ENCODE measurements at places on chromosomes 6 and 20. TPM values are rescaled to one million over a fixed set of nuclear protein-coding genes. Genes with fewer than 3 reads are reported as not detected.

- DNase-seq = peak; percentile 75
Observed at GRCh38 chr20:2946988-2947961, 74.0 kb downstream of the PTPRA start.

- no peak for DNase-seq
Observed at GRCh38 chr6:27040244-27041042, 207.1 kb upstream of the PRSS16 start.

DNA sequence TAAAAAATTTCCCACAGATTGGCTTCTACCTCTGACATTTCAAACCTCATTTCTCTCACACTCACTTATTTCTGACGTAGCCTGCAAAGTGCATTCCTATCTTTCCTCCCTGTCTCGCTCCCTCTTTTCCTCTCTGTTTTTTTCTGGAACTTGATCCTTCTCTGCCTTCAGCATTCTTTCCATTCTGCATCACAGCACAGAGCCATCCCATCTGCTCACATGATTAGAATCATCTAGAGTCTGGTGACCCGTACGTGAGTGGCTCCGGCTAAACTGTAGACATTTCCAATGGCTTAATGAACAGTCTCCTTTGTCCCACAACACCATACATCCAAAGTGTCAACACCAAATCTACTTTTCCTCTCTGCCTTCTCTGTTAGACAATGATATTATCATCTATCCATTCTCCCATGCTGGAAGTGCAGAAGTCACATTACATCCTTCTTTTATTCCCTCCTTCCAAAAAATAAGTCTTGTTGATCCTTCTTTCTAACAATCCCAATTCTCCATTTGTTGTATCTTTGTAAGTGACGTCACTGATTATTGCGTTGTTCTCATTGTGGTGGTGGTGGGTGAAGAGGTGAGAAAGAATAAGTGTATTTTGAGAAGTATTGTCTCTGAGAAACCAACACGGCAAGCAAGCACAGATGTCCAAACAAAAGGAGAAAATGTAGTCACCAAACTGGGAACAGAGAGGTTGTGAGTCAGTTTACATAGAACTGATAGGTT, 41.6 kb downstream of the OPRM1 start:
- no peak for DNase-seq

GRCh38 chr6:4682431-4683097, 93.6 kb upstream of the CDYL start:
- no peak for DNase-seq

- peak; percentile 13 for DNase-seq
Observed at GRCh38 chr20:24608926-24609667, 139.7 kb downstream of the SYNDIG1 start.

DNA sequence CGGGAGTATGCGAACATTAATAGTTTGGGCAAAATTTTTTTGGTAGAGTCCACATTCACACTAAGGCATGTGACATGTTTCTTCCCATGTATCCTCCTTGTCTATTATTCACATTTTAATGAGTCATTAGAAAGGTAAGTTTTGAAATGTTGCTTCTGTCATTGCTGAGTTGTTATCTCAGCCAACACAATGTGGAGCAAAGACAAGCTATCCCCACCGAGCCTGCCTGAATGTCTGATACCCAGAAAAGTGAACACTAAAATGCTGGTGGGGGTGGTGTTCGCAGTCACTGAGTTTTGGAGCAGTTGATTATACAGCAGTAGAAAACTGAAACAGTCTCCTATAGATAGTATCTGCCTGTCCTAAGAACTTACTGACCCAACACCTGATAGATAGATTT, 68.3 kb upstream of the ASF1A start:
- DNase-seq = no peak

- DNase-seq = peak; percentile 78
Observed at GRCh38 chr6:116087437-116088027, 13.1 kb upstream of the NT5DC1 start.

GRCh38 chr20:39875492-39876110, 813.4 kb downstream of the MAFB start:
- DNase-seq = no peak

DNA sequence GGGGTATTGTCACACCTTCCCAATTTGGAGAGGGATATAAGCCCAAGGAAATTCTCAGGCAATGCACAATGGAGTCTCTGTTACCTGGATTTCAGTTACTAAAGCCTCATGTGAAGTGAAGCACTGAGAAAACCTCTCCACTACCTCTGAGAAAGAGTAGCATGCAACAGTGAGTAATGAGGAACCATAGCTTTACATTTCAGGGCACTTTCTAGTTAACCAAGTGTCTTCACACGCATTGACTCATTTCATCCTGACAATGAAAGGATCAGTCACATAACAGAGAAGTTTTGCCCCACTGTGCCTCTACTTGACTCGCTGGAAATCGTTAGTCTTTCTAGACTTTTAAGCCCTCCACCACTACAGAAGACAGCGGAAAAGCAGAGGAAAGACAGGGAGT, 86.2 kb upstream of the ARID1B start:
- DNase-seq = no peak

GRCh38 chr20:1081891-1082290, 36.5 kb upstream of the PSMF1 start:
- DNase-seq = no peak

- DNase-seq = no peak
Observed at GRCh38 chr6:136534268-136534667, 16.0 kb downstream of the MAP7 start.

DNA sequence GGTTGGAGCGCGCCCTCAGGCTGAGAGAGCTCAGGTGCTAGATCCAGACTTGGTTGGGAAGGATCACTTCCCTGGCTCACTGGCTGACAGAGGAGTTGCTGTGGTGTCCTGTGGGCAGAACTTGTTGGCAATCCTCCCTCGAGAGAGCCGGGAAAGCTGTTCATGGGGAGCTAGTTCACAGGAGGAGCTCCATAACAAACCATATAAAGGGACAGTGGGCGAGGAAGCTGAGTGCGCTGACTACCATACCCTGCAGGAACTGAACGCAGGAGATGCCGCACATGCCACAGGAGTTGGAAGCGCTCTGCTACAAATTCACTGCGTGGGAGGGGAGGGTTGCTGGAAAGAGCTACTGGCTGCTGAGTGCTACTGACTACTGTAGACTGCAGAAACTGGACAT, 243.2 kb downstream of the OGFRL1 start:
- no peak for DNase-seq

- peak; percentile 91 for DNase-seq
Observed at GRCh38 chr6:4280707-4281106, 145.3 kb upstream of the ECI2 start.

DNA sequence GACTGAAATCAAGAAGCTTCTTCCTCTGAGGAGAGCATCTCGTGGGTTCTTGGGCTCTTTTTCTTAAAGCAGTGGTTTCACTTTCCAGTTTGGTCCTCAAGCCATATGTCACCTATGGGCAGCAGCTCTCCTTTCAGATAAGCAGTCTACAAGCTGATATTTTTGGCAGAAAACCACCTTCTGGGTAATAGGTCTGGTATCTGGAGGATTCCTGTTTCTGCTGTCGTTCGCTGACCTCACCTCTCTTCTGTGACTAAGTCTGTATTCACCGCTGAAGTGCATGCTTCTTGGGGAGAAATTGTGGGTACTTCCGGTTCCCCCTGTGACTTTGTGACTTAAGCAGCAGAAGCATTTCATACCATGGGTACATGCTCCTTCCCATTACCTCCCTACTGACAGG, 193.6 kb downstream of the EDN1 start:
- peak; percentile 99 for DNase-seq

GRCh38 chr6:56708810-56709597, 66.3 kb upstream of the DST start:
- DNase-seq = peak; percentile 76

DNA sequence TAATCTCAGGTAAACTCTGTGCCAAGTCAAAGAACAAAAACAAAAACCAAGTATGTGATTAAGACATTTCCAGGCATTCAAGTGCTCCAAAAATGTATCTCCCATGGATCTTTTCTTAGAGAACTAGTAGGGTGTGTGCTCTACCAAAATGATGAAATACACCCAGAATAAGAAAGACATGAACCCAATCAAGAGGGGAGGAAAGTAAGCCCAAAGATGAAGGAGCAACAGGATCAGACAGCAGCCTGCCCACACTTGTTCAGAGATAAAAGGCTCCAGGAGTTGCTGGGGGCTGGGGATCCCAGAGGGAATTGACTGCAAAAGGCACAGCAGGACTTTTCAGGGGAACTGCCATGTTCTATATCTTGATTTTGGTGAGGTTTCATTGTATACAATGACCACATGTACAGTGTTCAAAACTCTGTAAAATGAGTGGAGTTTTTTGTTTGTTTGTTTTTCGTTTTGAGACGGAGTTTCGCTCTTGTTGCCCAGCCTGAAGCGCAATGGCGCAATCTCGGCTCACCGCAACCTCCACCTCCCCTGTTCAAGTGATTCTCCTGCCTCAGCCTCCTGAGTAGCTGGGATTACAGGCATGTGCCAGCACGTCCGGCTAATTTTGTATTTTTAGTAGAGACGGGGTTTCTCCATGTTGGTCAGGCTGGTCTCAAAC, 24.4 kb downstream of the GCM1 start:
- DNase-seq = no peak

- peak; percentile 20 for DNase-seq
Observed at GRCh38 chr6:121319112-121319553, 15.1 kb downstream of the TBC1D32 start.

GRCh38 chr20:38651154-38651553, 49.5 kb downstream of the ARHGAP40 start:
- DNase-seq = no peak

GRCh38 chr20:24444526-24445190, 24.8 kb upstream of the SYNDIG1 start:
- no peak for DNase-seq

GRCh38 chr6:62978920-62979319, 232.3 kb upstream of the FKBP1C start:
- DNase-seq = no peak

DNA sequence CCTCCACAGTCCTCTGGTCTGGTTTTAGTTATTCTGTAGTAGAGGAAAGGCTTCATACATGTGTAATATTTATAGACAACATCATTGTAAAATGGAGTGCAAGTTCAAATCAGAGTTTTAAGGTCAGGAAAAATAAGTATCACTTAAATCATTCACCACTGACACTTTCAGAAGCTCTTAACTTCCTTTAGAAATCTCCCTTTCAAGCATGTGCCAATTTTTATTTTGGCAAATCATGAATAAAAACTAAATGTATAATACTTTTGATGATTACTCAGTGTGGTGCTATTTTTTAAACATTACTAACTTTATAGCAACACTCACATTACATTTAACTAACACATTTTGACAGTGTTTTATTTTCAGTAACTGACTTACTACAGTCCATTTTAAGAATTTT, 112.2 kb downstream of the OGFRL1 start:
- DNase-seq = peak; percentile 29

GRCh38 chr20:4563031-4563430, 158.7 kb upstream of the PRND start:
- no peak for DNase-seq

DNA sequence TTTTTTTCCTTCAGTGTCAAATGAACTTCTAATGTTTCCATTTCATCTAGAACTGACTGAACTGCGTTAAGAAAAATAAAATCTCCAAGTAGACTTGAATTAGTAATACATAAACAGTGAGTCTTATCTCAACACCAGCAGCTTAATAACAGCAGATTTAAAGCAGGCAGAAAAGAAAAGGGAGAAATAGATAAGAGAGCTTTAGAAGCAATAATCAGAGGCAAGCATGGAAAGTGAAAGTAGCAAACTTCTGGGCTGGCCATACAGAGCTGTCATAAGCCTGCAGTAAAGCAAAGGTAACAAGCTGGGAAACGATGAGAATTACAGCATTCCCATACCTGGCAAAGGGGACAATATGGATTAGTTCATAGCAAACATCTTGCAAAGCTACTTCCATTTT, 16.9 kb upstream of the ANGPT4 start:
- DNase-seq = no peak

- DNase-seq = no peak
Observed at GRCh38 chr6:25692472-25692871, 40.5 kb downstream of the SCGN start.

- DNase-seq = no peak
Observed at GRCh38 chr6:169807229-169807628, 55.8 kb downstream of the ERMARD start.

GRCh38 chr6:79373880-79374279, 139.4 kb upstream of the HMGN3 start:
- DNase-seq = no peak

- peak; percentile 40 for DNase-seq
Observed at GRCh38 chr6:36599791-36600209, 5.6 kb downstream of the SRSF3 start.

DNA sequence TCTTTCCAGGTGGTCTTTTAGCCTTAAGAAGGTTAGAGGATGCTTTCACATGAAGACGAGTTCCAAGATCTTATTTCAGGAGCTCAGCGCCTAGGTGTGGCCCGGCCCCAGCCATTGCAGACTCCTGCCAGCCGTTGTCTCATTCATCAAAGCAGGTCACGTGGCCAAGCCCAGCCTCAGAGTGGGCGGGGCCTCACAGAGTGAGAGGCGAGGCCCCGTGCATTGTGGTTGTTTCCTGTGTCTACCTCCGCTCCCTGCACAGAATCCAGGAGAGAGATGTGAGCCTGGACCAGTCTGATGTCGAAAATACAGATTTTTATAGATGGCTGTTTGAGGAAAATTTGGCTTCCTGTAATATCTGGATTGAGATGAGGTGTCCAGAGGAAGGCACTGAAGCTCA, 49.2 kb upstream of the CST5 start:
- DNase-seq = no peak

GRCh38 chr6:166024252-166024651, 143.4 kb downstream of the TBXT start:
- DNase-seq = no peak

- no peak for DNase-seq
Observed at GRCh38 chr20:1327827-1328679, 886 bp downstream of the SDCBP2 start.

DNA sequence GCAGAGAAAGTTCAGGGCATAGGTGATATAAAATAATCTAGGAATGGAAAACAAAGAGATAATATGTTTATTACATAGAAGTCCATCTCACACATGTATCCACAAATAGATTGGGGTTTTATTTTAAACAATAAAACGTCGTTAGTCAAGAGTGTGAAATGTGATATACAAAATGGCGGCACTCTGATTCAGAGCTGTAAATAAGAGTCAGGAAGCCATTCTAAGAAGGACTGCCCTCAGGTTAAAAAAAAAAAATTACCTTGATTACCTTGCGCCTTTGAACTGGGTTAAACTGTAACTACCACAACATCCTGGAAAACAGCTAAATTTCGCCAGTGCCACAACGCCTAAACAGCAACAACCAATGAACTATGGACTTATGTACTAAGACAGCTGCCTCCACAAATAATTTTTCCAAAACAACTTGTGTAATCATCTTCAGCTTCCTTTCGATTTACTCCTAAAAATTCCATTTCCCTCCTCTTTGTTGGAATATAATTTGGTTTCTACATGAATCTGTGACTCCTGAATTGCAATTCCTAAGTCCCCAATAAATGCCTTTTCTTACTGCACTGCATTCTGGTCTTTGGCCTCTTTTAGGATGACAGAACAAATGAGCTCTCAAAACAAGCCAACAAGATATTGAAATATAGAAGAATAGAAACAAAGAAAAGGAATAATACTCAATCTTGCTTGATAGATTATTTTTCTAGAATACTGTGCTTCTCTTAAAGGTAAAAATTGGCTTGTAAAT, 1019.5 kb upstream of the MAP3K7 start:
- no peak for DNase-seq

CLIC5 gene
- not detected for total RNA-seq

FNDC1 gene
- not detected for total RNA-seq

TNNC2 gene
- 0.28 TPM for total RNA-seq

NFYA gene
- 21.9 TPM for total RNA-seq

COL10A1 gene
- total RNA-seq = not detected

COL9A1 gene
- total RNA-seq = not detected

GHRH gene
- total RNA-seq = not detected

PSORS1C1 gene
- total RNA-seq = 0.28 TPM

MOXD1 gene
- total RNA-seq = 10.6 TPM

MEP1A gene
- total RNA-seq = not detected

MUCL3 gene
- total RNA-seq = not detected
